ENCODE measurements at places on chromosomes 13 and 19. TPM values are rescaled to one million over a fixed set of nuclear protein-coding genes. Genes with fewer than 3 reads are reported as not detected.

DNA sequence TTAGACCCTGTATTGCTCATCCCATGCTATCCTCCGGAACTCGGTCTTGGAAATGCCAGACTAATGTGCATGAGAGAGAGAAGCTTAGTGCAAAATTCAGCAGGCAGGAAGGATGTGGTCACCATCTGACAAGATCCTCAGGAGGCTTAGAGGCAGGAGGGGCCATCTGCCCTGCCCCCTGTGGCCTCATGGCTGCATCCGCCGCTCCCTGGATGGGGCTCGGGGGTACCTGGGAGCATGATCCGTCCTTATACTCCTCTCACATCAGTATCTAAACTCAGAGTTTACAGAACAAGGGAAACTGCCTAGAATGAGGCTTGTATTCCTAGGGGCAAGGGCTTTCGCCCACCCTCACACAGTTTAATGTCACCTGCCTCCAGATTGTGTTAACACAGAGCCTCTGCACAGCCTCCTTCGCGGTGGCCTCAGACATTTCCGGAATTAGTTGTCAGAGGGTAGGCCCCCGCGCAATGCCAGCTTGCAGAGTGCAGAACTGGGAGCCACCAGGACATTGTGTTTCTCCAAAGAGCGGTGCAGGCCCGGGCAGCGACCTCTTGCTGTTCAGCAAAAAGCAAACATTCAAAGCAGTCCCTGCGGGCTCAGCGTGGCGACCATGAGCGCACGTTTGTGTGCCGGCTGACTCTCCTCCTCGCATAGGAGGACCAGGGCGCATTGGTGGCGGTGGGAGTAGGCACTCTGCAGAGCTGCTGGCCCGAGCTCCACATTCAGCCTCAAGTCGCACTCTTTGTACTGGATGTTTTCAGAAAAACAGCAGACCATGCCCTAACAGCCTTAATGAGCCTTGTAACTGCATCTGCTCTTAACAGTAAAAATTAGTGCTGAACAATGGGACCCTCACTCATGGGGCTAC lies 39.1 kb downstream of the GPR12 start:
- no peak for DNase-seq

DNA sequence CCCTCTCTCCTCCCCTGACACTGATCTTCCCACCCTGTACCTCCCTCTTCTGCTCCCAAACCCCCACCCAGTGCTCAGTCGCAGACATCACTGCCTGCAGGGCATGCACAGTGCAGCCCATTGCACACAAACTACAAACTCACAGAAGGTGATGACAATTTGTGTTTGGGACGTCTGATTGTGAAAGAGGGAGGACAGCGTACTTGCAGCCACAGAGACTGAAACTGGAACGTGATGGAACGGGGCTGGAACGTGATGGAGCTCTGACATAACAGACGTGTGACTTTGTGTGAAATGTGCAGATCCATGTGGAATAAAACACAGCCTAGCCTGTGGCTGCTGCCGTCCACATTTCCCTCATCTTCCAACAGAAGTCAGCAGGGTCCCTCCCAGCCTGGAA lies 57.3 kb upstream of the CEACAM8 start:
- DNase-seq: no peak

GRCh38 chr13:38647312-38647711 lies 39.6 kb upstream of the FREM2 start:
- no peak for DNase-seq

- DNase-seq: no peak
Measured at GRCh38 chr13:111575719-111576118, 255.3 kb downstream of the TEX29 start.

DNA sequence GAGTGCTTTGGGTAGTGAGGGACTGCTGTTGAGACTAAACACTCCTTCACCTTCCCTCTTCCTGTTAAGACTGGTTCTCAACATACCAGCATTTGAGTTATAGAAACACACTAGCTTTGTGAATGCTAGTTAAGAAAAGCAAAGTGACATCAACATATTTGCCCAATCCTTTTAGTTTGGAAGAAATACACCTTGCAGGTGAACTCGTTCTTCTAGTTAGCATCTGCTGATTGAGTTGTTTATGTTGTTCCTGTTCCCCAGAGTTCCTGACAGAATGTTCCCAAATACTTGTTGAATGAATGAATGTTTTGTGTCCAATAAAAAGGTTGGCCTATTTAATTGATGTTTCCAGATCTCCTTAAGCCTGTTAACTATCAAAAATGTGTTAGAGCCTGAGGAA lies 7.1 kb downstream of the LMO7 start:
- no peak for DNase-seq

DNA sequence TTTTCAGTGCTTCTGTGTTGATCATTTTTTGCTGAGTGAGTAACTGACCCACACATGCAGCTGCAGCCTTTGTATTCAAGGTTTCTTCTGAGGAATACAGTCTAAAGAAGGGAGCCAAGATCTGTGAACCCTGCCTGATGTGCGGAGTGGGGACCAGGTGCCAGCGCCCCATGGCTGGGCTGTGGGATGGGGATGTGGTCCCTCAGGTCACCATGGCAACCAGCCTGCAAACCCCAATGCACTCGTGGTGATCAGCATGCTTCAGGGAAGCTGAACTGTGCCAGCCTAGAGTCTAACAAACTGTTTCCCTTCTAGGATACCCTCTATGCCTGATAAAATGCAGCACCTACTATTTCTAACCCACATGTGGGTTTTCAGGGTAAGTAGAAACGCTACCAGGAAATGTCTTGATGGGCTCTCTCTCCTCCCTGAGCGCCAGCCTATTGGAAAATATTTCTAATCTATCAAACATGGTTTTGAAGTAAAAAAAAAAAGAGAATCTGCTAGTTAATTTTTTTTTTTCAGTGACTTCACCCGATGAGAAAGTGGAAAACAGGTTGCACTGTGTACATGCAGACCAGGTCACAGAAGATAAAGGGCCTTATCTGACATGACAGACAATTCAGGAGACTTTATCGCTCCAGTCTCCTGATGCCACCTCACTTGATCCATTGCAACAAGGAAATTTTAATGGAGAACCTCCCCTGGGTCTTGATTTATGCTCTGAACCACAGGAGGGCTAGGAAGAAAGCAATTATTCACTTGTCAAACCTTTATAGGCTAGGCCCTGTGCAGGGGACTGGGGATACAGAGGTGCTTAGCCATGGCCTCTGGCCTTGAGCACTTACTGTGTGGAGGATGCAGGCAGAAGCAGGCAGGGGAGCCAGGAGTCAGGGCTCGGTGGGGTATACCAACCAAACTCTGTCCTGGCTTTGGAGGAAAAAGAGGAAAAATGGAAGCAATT lies 51.1 kb downstream of the RASL11A start:
- no peak for DNase-seq

- no peak for DNase-seq
Measured at GRCh38 chr19:41861116-41861768, 1.2 kb downstream of the RPS19 start.

- no peak for DNase-seq
Measured at GRCh38 chr19:6271721-6272410, 7.9 kb downstream of the MLLT1 start.

- no peak for DNase-seq
Measured at GRCh38 chr19:1063909-1064660, 2.9 kb upstream of the ARHGAP45 start.

DNA sequence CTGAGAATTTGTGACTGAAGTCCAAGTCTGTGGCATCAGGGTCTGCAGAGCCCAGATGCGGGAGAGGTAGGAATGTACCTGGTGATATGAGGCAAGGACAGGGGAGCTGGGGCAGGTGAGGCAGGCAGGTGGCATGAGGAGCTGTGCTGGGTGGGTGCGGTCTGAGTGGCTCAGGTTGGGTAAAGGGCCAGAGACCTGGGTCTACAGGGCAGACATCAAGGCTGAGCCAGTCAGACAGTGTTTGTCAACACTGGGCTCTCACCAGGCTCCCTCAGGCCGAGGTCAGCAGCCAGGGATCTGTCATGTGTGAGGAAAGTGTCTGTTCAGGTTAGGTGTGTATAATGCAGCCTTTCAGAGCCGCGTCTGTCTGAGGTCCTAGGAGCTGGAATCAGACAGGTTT lies 18.6 kb downstream of the GPI start:
- no peak for DNase-seq

- no peak for DNase-seq
Measured at GRCh38 chr13:110000534-110001345, 214.4 kb upstream of the IRS2 start.

GRCh38 chr13:74068471-74068870 lies 65.7 kb downstream of the KLF12 start:
- no peak for DNase-seq

- DNase-seq: no peak
Measured at GRCh38 chr13:95337597-95337996, 36.3 kb upstream of the ABCC4 start.

DNA sequence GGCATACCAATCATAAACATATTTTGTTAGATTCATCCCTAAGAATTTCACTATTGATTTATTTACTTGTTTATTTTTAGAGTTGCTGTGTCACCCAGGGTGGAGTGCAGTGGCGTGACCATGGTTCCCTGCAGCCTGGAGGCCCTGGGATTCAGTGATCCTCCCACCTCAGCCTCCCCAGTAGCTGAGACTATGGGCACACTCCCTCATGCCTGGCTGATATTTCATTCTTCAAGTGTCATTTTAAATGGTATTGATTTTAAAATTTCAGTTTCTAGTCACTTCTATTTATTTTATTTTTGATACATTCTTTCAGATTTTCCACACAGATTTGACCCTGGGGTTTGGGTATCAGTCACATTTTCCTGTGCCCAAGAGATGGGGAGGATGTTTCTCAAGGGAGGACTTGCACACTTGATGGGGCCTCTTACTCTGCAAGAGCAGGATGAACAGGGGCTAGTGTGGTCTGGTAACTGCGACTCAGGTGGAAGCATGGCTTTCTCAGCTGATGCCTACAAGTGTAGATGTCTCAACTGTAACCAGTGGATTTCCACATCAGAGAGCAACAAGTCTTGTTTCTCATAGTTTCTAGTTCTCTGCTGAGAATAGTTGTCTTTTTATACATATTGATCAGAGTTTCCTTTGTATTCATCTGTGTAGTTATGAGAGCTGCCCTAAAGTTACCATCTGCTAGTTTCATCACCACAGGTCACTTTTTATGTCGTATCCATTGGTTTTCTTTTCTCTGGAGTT lies 40.2 kb downstream of the CCNE1 start:
- DNase-seq: no peak

DNA sequence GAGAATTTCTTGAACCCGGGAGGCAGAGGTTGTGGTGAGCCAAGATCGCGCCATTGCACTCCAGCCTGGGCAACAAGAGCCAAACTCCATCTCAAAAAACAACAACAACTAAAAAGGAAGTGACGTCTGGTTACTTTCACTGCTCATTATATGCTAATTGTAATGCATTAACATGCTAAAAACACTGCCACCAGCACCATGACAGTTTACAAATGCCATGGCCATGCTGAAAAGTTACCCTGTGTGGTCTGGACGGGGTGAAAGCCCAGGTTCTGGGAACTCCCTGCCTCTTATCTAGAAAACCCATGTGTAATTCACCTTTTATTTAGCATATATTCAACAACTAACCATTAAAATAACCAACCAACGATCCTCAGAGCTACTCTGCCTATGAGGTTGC lies 28.1 kb downstream of the CPT1C start:
- DNase-seq: no peak

GRCh38 chr19:8526345-8527091 lies 12.6 kb upstream of the ZNF414 start:
- DNase-seq: peak; percentile 70

The ELSPBP1 gene
- total RNA-seq: not detected

The ATP1A3 gene
- total RNA-seq: not detected

The ZNF837 gene
- 1.2 TPM for total RNA-seq

The PODNL1 gene
- total RNA-seq: 0.44 TPM

The DUXA gene
- total RNA-seq: not detected

The TMPRSS9 gene
- not detected for total RNA-seq

The PSG2 gene
- not detected for total RNA-seq

The AMER2 gene
- total RNA-seq: not detected

The STAP2 gene
- total RNA-seq: 65.5 TPM

The GPR108 gene
- 61.7 TPM for total RNA-seq

The SRRM5 gene
- total RNA-seq: 0.04 TPM

The TMEM59L gene
- total RNA-seq: not detected
